ENCODE measurements at places on chromosomes 1 and 21. TPM values are rescaled to one million over a fixed set of nuclear protein-coding genes. Genes with fewer than 3 reads are reported as not detected.

- no peak for DNase-seq
Measured at GRCh38 chr1:160363951-160364735, 2.7 kb upstream of the NHLH1 start.

DNA sequence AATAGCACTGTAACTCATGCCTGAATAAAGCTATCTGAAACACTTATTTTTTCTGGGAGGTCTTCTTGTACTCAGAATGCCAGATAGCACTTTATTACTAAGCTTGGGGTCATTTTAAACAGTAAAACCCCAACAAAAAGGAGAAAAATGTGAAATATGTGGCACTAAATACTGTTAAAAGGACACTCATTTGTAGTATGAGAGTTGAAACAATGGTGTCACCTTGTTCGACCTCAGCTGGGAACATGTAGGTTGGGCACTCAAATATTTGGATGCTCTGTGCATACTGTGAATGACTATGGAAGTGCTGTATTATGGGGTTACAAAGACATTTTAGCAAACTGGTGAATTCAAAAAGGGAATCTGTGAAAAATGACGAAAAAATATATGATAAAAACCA is 53.9 kb downstream of the SELENOF start:
- no peak for DNase-seq

DNALI1 gene
- total RNA-seq: not detected

COP1 gene
- 70.9 TPM for total RNA-seq

DCDC2B gene
- not detected for total RNA-seq

OVAAL gene
- total RNA-seq: not detected

- DNase-seq: no peak
Measured at GRCh38 chr1:29973406-29973805, 737.1 kb downstream of the PTPRU start.

DNA sequence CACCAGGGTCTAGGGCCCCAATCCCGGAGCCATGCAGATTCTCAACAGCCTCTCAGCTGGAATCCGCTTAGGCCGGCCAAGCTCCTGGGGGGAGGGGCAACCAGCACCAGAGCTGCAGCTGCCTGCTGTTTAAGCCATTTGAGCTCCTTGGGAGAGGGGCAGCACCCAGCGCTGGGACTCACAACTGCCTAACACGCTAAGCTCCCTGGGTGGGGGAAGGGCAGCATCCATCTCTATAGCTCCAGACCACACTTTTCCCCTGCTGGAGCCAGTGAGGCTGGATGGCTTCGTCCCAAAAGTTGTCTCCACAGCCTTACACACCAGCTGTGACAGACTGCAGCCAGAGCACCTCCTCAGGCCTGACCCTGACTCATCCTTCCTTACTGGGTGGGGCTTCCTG is 6.9 kb upstream of the PTGFR start:
- DNase-seq: no peak

S100A14 gene
- total RNA-seq: not detected

SMIM1 gene
- total RNA-seq: 1.6 TPM

- DNase-seq: no peak
Measured at GRCh38 chr1:19964542-19964941, 14.9 kb downstream of the PLA2G2A start.

DNA sequence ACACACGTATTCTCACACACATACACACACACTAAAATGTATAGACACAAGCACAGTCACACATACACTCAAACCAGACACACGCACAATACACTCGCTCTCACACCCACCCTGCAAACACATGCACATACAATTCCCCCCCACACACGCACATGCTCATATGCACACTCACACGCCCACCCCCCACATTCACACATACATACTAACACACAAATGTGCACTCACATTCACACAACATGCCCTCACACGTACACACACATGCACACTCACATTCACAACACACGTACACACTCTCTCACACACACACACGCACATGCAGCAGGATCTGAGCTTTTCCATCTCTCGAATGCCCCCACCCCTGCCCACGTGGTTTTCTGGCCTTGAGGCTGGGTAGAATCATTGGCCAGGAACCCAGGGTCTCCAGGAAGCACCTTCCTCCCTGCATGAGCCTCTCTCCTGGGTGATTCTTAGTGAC is 589.7 kb downstream of the PTPRU start:
- no peak for DNase-seq

- DNase-seq: no peak
Measured at GRCh38 chr1:185734929-185735700, 924 bp downstream of the HMCN1 start.

GRCh38 chr1:229897501-229897900 is 169.5 kb upstream of the GALNT2 start:
- no peak for DNase-seq

GRCh38 chr1:65979136-65980044 is 186.7 kb downstream of the PDE4B start:
- no peak for DNase-seq

DNA sequence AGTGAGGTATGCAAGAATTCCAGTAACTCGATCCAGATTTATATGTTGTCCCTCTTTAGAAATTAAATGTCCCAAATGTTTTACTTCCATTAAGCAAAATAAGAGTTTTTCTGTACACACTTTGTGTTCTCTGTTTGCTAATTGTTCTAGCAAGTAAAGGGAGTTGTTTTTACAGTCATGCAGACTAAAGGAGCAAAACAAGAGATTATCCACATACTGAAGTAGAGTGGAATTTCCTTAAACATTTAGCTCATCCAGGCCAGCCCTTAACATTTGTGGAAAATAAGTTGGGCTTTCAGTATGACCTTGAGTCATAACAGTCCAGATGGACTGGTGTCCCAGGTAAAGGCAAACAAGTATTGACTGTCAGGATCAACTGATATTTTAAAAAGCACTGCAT is 44.1 kb upstream of the TINAGL1 start:
- DNase-seq: no peak

DNA sequence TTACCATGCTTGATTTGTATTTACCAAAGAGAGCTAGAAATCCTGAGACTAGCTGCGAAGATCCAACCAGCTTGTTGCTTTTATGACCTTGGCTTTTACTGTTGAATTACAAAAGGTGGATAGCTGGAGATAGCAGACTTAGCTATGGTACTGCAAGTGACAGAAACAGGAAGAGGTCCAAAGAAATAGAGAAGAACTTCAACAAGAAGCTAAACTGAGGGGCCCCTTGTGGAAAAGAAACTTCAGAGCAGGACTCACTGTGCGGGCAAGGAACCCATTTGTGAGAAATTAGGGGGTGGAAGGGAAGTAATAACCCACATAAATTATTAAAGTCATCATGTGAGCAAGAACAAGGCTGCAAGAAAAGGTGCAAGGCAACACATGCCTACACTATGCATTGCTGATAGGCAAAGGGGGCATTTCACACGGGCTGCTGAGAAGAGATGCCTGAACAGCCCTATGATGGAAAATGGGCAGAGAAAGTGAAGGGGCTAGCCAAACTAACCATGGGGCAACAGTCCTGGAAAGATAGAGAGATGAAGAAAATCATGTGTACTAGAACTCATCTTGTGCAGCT is 116.6 kb upstream of the PRDX6 start:
- no peak for DNase-seq

THEM5 gene
- total RNA-seq: not detected

FHAD1 gene
- total RNA-seq: 1.7 TPM

- DNase-seq: no peak
Measured at GRCh38 chr21:31262728-31263127, 81.3 kb downstream of the TIAM1 start.

TMEM200B gene
- not detected for total RNA-seq

GRCh38 chr1:12553963-12554362 is 64.0 kb downstream of the DHRS3 start:
- DNase-seq: no peak

- DNase-seq: no peak
Measured at GRCh38 chr1:45569571-45569961, 14.3 kb upstream of the NASP start.

GRCh38 chr1:41698916-41699860 is 214.7 kb upstream of the EDN2 start:
- DNase-seq: no peak

GRCh38 chr1:47934243-47934805 is 62.9 kb downstream of the TRABD2B start:
- DNase-seq: no peak

GRCh38 chr1:115534106-115534505 is 107.7 kb upstream of the VANGL1 start:
- DNase-seq: no peak

TDRD5 gene
- not detected for total RNA-seq

PYHIN1 gene
- total RNA-seq: 197 TPM

DNA sequence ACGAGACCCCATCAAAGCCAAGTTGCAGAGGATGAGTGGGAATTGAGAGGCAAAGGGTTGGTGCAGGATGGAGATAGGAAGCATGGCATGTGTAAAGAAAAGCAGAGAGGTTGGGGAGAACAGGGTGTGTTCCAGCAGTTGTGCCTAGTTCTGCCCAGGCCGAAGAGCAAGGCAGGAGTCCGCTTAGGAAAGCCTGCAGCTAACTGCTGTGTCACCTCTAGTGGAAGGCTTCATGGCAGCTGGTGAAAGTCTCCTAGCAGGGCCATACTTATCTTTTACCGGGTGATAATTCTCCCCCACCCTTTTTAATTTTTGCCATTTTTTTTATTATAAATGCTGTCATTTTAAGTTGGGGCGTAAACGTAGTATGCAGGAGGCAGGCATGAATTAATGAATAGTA is 93.6 kb downstream of the NFIA start:
- no peak for DNase-seq

HP1BP3 gene
- 274 TPM for total RNA-seq

GRCh38 chr1:47444562-47445465 is 7.0 kb downstream of the FOXD2 start:
- DNase-seq: no peak

GRCh38 chr21:45768740-45769048 is 125.2 kb downstream of the PCBP3 start:
- no peak for DNase-seq

DNA sequence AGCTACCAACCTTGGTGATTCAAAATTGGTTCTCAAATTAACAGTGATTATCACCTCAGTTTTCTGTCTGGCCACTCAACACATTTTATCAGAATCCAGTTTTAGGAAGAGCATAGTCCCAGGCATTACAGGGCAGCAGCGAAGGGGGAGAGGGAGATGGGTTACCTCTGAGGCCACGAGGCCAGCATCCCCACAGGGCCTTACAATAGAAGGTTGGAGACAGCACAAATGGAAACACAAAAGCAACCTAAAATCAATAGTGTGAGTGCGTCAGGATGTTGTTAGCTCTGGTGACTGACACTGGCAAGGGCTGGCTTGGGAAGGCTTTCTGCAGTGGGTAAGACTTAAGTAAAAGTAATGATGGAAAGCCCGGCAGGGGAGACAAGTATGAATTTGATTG is 79.5 kb downstream of the JAK1 start:
- DNase-seq: no peak

NTNG1 gene
- 0.58 TPM for total RNA-seq

AMY1C gene
- total RNA-seq: not detected

- no peak for DNase-seq
Measured at GRCh38 chr1:57109883-57110282, 144.1 kb upstream of the C8B start.

CLCA4 gene
- total RNA-seq: not detected

CFAP74 gene
- total RNA-seq: not detected

SPRR2A gene
- total RNA-seq: not detected

GRCh38 chr1:158095737-158096335 is 84.9 kb upstream of the CD1D start:
- no peak for DNase-seq

Data from natural killer cell (primary cell).